CD4-positive, CD25-positive, alpha-beta regulatory T cell (primary cell): ENCODE measurements at places on chromosomes 6 and 20. TPM values are rescaled to one million over a fixed set of nuclear protein-coding genes. Genes with fewer than 3 reads are reported as not detected.

The ATP9A gene
- total RNA-seq = 0.76 TPM

The SNAP91 gene
- total RNA-seq = not detected

DNA sequence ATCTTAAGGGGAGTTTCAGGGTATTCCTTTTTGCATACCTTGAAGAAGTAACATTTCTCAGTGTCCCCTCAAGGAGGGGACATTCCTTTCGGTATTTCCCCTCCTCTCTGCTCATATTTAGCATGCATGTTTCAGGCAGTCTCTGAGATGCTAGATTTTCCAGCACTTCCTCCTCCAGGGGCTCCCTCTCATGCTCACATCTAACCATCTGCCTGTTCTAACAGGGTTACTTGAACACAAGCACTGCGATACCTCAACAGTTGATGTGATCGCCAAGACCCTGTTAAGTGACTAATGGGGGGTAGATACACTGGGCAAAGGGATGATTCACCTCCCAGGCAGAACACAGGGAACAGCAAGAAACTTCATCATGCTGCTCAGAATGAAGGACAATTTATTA lies 12.9 kb upstream of the MCM3 start:
- H3K36me3 ChIP-seq = no peaks in the 10 kb centered on the region
- H3K27me3 ChIP-seq = no peaks in the 10 kb centered on the region
- peak overlapping the region; percentile 48 for H3K4me3 ChIP-seq
- H3K27ac ChIP-seq = no peak overlapping the region
- DNase-seq = no peak

DNA sequence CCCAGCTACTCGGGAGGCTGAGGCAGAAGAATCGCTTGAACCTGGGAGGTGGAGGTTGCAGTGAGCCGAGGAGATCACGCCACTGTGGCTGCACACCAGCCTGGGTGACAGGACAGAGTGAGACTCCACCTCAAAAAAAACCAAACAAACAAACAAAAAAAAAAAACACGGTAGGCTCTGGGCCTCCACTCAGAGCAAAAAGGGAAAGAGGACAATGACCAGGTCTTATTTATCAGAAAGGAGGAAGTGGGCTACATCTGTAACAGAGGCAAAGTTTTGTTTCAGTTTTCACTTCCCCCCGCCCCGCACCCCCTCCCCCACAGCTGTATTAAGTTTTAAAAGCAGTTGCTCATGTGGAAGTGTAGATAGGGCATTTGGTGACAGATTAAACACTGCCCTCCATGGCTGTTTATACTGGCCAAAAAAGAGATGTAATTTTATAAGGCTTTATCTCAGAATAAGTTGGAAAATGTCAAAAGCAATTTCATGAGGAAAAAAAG lies 114.6 kb downstream of the RCAN2 start:
- no peak overlapping the region for H3K27ac ChIP-seq
- H3K4me1 ChIP-seq = no peaks in the 10 kb centered on the region
- no peak overlapping the region for H3K4me3 ChIP-seq
- no peaks in the 10 kb centered on the region for H3K36me3 ChIP-seq

- no peaks in the 10 kb centered on the region for H3K4me1 ChIP-seq
- H3K36me3 ChIP-seq = no peaks in the 10 kb centered on the region
- H3K4me3 ChIP-seq = no peak overlapping the region
- H3K27ac ChIP-seq = no peak overlapping the region
- DNase-seq = no peak
- no peaks in the 10 kb centered on the region for H3K27me3 ChIP-seq
Measured at GRCh38 chr20:52137850-52138249, 53.7 kb downstream of the ZFP64 start.
